Activated naive CD4-positive, alpha-beta T cell (primary cell): ENCODE measurements at places on chromosomes 3 and 15.

GRCh38 chr3:105585-105984, 91.0 kb upstream of the CHL1 start:
- no peak for DNase-seq

GRCh38 chr3:181103605-181104004, 114.1 kb upstream of the DNAJC19 start:
- no peak for DNase-seq

GRCh38 chr3:124860599-124860998, 26.6 kb downstream of the ITGB5 start:
- DNase-seq, result no peak

DNA sequence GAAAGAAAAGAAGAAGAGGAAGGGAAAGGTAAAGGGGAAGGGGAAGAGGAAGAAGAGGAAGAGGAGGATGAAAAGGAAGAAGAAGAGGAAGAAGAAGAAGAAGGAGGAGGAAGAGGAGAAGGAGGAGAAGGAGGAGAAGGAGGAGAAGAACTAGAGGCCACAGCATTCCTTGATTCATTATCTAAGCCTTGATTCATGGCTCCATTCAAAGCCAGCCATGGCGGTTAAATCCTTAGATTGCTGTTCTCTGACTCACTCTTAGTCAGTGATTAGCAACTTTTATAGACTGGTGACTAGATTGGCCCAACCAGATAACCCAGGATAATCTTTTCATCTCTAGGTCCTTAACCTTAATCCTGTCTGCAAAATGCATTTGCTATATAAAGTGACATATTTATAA, 47.6 kb downstream of the OSTN start:
- no peak for DNase-seq

DNA sequence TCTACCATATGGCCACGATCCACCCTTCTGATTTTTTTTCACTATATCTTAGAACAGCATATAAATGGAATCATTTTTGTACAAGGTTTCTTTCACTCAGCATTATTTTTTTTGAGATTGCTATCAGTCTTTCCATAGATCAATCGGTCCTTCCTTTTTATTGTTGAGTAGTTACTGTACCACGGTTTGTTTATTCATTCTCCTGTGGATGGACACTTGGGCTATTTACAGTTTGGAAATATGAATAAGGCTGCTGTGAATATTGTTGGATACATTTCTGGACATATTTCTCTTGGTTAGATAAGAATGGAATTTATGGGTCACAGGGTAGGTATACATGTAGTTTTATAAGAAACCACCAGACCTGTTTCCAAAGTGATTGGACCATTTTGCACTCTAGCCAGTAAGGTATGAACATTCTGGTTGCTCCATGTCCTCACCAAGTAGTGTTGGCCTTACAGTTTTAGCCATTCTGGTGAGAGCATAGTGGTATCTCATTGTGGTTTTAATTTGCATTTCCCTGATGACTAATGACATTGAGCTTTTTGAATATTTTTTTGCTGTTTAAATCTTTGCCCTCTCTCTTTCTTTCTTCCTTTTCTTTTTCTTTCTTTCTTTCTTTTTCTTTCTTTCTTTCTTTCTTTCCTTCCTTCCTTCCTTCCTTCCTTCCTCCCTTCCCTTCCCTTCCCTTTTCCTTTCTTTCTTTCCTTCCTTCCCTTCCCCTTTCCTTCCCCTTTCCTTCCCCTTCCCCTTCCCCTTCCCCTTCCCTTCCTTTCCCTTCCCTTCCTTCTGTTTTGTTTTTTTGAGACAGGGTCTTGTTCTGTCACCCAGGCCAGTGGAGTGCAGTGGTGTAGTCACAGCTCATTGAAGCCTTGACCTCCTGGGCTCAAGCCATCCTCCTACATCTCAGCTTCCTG, 49.2 kb downstream of the LRRK1 start:
- DNase-seq, result no peak

- no peak for DNase-seq
These were observed 98.2 kb downstream of the IGF1R start for GRCh38 chr15:98746375-98747155.

- no peak for DNase-seq
These were observed 319.4 kb downstream of the PLCL2 start for GRCh38 chr3:17204049-17204650.

GRCh38 chr3:72068621-72069020, 283.7 kb upstream of the PROK2 start:
- DNase-seq, result no peak

GRCh38 chr15:45637552-45638033, 2.8 kb downstream of the SQOR start:
- DNase-seq, result peak; percentile 22

- DNase-seq, result no peak
These were observed 87.5 kb upstream of the FAM3D start for GRCh38 chr3:58754074-58754473.

DNA sequence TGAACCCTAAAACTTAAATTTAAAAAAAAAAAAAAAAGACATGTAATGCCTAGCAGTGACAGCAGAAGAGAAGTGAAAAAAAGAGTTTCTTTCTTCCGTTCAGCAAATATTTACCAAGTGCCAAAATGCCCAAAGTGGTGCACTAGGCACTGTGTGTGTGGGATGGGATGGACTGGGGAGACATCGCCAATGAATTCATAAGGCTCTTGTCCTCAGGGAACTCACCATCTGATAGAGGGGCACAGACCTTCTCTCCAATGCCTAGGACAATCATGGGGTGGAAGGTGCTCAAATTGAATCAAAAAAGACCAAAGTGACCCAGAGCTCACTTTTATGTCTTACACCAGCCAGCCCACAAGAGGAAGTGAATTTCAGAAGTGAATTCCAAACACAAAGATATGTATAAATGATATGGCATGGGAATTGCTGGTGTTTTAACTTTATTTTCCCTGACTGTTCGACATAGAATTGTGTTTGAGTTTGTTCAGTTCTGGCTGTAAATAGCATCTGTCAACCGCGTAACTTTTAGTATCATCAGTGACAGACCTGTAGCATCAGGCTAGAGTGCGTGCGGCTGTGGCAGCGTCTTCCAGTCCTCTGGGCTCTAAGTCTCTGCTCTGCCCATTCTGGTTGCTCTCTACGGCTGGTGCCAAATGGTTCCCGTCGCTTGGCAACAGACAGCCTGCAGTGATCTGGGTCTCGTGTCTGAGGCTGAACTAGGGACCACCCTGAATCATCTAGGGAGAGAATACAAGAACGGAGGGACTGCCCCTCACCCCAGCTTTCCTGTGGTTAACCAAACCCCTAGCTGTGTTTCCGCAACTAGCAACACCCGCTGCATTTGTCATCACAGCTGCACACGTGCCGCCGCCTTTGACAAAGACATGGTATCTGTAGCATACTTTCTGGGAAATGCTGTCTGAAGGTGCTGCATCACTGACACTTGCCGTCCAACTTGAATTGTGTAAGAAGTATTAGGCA, 154.0 kb upstream of the THBS1 start:
- DNase-seq, result peak; percentile 32

DNA sequence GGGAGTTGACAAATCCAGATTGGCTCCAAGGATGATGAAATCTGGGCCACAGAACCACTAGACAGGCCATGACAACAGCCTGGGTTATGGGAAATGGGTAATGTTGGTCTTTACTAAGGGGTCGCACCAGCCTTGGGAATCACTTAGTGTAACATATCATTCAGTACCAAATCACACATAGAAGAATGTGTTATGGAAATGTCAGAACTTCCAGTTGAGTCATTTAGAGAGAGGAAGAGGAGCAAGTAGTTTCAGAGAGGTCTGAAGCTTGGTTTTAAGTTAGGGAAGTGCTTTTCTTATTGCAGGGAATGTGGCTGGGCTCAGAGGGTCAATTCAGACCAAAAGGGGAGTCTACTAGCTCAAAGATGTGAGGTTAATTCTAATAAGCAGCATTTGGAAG, 241.6 kb upstream of the ZPLD1 start:
- no peak for DNase-seq

GRCh38 chr3:123054109-123054778, 12.6 kb upstream of the PDIA5 start:
- no peak for DNase-seq

- no peak for DNase-seq
These were observed 254.7 kb downstream of the NFKBIZ start for GRCh38 chr3:102104033-102104432.

DNA sequence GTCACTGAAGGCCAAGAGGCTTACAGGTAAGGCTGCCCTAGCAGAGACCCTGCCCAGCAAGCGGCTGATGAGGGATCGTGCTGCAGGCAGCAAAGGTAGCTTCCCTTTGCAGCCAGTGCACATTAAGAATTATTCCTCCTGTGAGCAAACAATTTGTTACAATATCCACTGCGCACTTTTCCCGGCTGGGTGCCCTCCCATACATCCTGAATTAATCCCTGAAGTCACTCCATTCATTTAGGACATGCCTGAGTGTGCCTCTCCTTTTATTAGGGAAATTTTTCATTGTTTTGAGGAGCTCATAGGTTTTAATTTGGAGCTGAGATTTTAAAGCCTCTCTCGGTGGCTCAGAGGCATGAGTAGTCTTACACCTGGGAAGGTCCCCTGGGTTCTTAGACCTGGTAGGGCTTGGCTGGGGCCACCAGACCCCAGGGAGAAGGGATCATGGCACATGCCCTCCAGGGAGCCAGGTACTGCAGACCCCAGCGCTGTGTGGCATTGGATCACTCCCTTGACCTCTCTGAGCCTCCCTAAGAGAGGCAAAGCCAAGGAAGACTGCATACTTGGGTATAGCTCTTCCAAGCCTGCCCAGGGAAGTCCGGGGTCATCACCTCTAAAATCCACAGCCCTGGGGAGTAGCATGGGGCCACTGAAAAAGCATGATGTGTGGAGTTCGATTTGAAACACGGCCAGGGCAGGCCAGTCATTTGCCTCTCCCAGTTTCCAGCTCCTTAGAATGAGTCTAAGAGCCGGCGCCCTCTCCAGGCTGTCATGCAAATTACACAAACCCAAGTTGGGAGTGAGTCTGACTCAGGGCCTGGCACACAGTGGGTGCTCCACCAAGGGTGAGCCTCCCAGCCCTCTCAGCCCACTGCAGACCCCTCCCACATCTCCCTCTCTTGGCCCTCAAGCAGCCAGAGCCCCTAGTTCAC, 151.9 kb upstream of the LINGO1 start:
- DNase-seq, result no peak

- DNase-seq, result no peak
These were observed 168.3 kb downstream of the NEK10 start for GRCh38 chr3:27200721-27201489.

- DNase-seq, result no peak
These were observed 121.0 kb downstream of the P3H2 start for GRCh38 chr3:189999718-190000117.

DNA sequence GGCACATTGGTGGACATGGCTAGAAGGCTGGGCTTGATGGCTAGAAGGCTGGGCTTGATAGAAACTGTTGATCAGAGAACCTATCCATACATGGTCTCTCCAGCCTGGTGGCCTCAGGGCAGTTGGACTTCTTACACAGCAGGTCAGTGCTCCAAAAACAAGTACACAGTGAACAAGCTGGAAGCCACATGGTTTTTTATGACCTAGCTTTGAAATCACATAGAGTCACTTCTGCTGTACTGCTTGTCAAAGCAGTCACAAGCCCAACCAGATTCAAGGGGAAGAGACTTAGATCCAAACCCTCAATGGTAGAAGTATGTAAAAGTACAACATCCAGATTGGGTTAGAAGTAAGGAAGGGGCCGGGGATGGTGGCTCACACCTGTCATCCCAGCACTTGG, 89.4 kb upstream of the HES1 start:
- no peak for DNase-seq

DNA sequence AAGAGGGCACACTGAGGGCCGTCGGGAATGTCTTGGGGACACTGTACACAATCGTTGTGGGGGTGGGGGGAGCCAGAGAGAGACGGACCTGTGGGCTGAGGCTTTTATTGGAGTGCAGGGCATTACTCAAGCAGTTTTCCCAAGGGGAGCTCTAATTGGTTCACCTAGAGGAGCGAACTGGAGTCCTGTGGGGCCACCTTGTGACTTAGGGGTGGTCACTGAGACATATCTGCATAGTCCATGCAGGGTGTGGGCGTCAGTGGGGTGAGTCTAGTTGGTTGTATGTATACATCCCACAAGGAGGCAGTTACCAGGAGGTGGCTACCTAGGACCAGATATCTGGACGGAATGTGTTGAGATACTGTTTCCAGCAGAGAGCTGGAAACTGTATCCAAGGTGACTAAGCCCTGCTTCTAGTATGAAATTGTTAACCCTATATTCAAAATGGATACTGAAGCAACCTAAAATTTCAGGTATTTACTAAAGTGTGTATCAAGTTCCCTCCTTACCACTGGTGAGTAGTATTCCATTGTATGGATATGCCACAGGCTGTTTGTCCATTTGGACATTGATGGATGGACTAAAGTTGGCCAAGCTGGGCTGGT, 2.6 kb upstream of the PIGZ start:
- no peak for DNase-seq

- DNase-seq, result no peak
These were observed 364.5 kb downstream of the LPP start for GRCh38 chr3:188518416-188518815.

DNA sequence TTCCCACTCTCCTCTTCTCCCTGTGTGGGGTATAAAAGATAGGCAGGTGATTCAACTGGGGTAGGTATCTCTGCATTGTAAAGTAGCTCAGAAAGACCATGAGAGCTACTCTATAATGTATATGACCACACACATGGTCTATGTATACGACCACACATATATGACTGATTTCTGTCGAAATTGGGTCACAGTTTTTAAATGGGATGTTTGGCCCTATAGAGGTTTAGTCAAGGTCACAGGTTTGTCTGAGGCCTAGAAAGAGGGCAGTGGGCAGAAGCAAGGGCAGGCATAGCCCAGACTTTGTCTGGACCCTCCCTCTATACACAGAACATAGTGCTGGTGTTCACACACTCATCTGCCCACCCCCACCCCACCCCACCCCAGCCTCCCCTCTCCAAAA, 4.4 kb downstream of the LAMP3 start:
- DNase-seq, result no peak

- DNase-seq, result no peak
These were observed 611.3 kb downstream of the EDEM1 start for GRCh38 chr3:5798809-5799208.

DNA sequence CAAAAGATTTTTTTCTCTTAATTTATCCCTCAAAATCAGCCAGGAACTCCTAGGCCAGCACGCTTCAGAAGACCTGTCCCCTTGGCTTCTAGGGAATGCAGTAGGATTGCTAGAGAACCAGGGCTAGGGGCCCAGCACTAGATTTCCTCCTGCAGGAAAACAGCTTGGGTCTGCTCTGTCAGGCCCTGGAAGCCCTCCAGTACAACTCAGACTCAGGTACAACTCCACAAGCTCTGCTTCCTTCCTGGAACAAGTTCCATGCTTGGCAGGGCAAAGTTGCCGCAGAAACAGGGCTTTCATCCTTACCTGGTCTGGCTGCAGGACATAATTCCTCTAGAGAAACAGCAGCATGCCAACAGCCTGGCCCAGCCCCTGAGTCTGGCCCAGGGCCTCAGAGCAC, 96.1 kb upstream of the CTNNB1 start:
- no peak for DNase-seq
